ENCODE measurements at places on chromosomes 2 and 18.

- no peak for DNase-seq
Measured at GRCh38 chr2:96241227-96241626, 24.6 kb downstream of the TMEM127 start.

DNA sequence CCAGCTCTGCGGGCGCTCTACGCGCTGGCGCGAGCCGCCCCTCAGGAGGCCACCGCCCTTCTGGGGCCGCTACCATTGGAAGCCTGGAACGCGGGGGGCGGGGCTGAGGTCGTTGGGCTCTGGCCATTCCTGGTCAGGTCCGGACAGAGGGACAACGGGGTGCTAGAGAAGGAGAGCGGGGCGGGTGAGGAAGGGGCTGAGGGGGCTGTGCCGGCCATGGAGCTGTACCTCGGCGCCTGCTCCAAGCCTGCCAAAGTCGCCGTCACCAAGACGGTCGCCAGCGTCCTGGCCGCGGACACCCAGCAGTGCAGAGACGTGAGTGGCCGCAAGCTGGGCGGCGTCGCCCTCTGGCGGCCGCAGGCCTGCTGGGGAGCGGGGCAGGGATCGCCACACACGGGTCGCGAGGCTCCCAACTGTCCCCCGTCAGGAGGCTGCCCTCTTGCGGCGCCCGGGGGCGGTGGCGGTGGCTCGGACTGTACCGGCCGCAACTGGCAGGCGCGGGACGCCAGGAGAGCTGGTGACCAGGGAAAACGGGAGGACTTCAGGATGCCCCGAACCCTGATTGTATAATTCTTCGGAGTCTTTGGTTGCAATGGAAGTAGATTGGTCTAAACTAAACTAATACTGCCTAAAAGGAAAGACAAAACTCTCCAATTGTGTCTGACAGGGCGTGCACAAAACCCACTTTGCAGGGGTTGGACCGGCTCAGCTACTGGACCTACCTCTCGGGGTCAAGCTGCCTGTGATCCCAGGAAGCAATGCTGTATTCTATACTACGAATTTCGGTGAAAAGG is at the start of gene FSIP2:
Gene FSIP2, plus strand, starts transcription at position 126 of the 794 bp plus-strand sequence. Its CDS starts 91 bp downstream, at position 217.
- peak; percentile 70 for DNase-seq

DNA sequence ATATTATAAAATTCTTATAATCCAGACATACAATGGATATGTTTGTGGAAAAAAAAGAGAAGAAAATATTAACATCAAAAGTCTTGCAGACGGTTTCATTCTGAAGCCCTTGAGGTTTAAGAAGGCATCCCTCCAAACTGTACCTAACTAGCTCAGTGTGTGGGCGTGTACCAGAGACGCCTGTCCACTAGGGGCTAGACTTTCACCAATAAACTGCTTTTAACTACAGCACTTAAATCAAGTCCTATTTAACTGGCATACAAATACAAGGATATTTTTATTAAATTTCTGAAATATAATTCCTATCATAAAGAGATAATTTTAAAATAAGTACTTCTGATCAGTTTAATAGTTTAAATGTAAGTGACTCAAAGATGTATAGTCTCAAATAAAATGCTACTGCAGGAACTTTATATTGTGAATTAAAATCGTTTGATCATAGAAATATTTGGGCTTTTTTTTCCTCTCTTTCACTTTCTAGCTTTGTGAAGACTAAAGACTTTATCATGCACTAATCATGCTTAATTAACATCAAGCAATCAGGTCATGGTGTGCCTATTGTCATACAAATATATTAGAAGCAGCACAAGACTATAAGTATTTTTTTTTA is 437.7 kb downstream of the SATB2 start:
- DNase-seq: no peak

- DNase-seq: no peak
Measured at GRCh38 chr2:16726577-16726976, 60.9 kb upstream of the CYRIA start.

DNA sequence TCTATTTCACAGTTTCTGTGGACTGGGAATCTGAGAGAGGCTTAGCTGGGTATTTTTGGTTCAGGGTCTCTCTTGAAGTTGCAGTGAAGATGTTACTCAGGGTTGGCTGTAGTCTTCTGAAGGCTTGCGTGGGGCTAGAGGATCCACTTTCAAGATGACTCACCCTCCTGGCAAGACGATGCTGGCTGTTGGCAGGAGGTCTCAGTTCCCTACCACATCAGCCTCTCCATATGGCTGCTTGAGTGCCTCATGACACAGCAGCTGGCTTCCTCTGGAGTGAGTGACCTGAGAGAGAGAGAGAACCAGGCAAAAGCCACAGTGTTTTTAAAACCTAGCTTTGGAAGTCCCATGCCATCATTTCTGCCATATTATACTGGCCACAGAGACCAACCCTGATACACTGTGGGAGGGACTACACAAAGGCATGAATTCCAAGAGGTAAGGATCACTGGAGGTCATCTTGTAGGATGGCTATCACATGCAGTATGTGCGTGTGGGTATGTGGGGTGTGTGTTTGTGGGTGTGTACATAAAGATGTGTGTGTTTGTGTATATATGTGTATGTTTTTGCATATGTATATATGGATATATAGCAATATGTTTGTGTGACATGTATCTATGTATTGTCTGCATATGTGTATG is 25.1 kb downstream of the DNPEP start:
- peak; percentile 74 for DNase-seq

- DNase-seq: no peak
Measured at GRCh38 chr18:227374-227773, 40.5 kb downstream of the THOC1 start.

DNA sequence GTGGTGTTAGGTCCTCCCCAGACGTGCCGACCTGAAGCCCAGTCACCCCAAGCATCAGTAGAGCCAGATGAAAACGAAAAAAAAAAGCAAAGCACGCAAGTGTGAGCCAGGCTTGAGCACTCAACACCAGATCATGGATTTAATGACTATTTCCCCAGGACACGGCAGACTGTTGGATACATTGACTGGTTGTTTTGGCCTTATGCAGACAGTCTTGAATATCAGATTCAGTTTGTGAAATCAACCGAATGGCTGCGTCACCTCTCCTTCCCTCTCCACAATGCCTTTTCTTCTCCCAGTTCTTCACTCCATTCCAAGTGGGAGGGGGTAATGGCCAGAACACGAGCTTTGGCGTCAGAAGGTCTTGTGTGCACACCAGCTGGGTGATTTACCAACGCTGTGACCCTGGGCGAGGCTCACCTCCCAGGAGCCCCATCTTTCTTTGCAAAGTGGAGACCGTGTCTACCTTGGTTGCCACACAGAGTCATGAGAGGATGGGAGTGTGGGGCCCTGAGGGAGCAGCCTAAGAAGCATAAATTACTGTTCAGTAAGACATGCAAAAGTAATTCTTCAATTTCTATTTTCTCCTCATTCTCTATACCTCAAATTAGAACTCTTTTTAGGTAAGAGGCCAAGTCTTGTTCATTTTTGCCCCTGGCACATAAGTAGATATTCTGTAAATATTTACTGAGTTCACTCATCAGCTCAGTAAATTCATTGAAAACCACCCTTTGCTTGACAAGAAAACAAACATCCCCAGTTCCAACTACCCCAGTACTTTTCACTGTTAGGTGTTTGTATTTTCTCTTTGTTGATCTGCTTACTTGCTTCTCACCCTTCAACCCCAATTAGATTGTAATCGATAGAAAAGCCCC is 181.1 kb upstream of the COPS8 start:
- no peak for DNase-seq

GRCh38 chr2:182426082-182426917 is 536 bp downstream of the PDE1A start:
- DNase-seq: peak; percentile 2

DNA sequence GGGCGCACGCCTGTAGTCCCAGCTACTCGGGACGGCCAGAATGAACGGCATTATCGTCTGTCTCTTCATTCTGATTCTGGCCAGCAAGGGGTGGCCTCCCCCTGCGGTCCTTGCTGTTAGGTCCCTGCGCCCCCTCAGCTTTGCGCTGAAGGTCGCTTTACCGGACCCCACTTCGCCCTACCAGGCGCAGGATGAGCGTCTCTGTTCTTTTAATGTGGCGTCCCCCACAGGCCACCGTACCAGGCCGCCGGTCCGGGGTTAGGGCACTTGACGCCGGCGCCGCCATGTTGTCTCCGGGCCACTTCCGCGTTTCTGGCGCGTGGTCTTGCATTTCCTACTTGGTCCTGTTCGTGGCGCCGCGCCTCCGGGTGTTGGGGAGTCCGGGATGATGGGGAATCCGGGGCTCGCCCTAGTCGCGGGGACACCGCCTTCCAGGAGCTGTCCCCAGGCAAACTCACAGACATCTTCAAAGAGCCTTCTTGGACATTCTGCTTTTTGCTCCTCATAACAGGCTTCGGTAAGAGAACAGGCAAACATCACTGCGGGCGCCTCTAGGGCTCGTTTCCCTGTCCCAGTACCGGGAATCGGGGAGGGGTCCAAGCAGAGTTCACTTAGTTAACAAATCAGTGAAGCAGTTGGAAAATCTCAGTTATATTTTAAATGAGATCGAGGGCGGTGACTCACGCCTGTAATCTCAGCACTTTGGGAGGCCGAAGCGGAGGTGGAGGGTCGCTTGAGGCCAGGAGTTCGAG is 8.5 kb upstream of the NARS1 start:
- peak; percentile 94 for DNase-seq

GRCh38 chr18:48544116-48544515 is 5.3 kb downstream of the CTIF start:
- DNase-seq: no peak

DNA sequence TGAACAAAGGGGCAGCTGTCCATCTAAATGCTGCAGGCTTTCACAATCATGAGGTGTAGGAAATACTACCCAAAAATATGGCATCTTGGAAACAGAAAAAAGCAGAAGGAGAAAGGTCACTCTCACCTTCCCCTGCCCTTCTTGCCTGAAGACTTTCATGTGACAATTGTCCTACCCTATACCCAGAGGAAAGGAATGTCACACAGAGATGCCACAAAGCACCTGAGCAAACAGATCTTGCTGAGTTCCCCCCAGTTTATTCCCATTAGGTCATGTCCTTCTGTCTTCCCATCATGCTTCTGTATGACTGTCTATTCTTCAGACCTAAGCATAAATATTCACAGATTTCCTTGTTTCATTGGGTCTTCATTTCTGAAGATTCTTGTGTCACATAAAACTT is 116.6 kb upstream of the MSH6 start:
- no peak for DNase-seq

DNA sequence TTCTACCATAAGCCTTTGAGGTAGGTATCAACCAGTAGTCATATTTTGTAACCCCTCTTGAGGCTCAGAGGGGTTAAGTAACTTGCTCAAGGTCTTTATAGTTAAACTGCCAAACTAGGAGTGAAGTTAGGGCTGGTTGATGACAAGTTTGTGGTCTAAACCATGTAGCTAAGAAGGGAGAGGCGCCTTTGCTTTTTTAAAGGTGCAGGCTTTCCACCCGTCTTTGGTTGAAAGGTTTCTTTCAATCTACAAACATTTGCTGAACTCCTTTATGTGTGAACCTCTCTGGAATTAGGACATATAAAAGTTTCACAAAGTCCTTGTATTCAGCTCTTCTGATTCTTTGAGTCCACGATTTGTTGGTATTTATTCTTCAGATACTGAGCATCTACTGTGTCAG is 2.4 kb upstream of the MTA3 start:
- no peak for DNase-seq

GRCh38 chr2:193502363-193503035 is 1307.8 kb upstream of the TMEFF2 start:
- no peak for DNase-seq

- no peak for DNase-seq
Measured at GRCh38 chr2:237345411-237345810, 68.6 kb downstream of the COL6A3 start.

DNA sequence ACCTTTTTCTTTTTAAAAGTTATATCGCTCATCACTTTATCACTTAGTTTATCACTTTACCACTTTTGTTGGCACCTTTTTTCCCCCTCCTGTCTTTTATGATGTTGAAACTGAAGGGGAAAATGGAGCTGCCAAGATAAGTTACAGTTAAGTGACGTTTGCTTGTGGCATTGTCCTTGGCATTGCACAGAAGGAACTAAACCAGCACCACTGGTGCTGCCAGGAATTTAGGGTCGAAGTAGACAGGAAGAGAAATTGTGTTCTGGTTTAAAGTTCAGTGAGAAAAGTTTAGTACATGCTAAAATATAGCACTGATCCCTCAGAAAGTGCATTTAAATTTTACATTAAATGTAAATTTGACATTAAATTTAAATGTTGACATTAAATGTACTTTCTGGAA is 49.9 kb downstream of the MYO1B start:
- DNase-seq: no peak

DNA sequence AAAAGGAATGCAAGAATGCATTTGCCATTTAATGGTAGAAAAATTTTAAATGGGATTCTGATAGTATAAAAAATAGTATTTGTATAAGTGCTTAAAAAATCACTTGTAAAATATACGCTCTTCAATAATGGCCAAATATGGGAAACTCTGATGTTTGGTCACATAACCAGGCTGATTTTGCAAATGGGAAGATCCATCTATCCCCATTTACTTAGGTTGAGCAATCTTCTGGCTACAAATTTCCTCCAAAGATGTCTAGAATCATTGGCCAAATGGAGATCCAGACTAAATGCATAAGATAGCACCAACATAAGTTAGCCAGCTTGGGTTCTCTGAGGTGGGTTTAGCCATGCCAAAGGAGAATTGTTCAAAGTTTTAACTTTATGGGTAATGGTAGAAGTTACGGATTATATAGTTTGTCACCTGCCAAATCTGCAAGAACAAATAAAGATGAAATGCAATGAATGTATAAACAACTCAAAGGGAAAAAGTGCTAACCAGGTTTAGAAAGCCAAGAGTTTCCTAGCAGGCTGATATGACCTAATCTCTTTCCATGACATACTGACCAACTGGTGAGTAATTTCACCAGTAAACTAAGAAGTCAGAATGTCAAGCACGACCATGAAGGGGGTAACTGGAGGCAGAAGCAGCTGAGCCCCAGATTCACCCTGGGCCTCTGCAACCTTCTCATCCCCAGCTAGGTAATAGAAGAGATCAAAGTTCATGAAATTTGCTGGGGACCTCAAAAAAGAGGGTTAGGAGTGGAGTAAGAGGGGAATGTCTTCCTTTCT is 10.0 kb downstream of the RHOB start:
- peak; percentile 50 for DNase-seq

All from inflammatory macrophage treated with lipopolysaccharide for 1 hour (primary cell).